Stimulated activated CD4-positive, alpha-beta T cell treated with anti-CD3 and anti-CD28 coated beads, Interleukin-15, amount 100 ng/mL, for 1 hour (primary cell): ENCODE measurements at places on chromosomes 3 and 15.

GRCh38 chr15:87954793-87955192 is 301.7 kb downstream of the NTRK3 start:
- no peak for DNase-seq

DNA sequence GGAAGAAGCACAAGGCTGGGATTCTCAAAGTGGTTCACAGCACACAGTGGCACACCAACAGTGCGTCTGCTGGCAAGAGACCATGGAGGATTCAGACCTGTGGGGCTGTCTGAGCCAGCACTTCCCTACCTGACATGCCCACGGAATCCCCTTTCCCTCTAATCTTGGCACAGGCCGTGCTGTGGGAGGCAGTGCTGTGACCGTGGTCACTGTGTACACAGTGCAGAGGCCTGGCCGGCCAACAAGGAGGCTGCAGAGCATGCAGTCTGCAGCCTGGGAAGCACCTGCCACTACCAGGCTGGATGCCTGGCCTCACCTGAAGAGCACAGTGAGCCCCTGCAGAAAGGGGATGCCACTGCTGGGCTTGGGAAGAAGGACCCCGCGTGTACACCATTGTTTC is 301.0 kb upstream of the LYSMD4 start:
- no peak for DNase-seq

GRCh38 chr3:132032959-132033358 is 1.9 kb downstream of the CPNE4 start:
- no peak for DNase-seq

GRCh38 chr3:59970376-59970775 is 920.6 kb upstream of the CFAP20DC start:
- no peak for DNase-seq

GRCh38 chr3:38238416-38239008 is 27.1 kb upstream of the SLC22A13 start:
- no peak for DNase-seq

GRCh38 chr3:117010318-117010717 is 300.7 kb downstream of the TUSC7 start:
- DNase-seq = no peak

- DNase-seq = no peak
These were observed 204.7 kb upstream of the BHLHE40 start for GRCh38 chr3:4774531-4774930.

DNA sequence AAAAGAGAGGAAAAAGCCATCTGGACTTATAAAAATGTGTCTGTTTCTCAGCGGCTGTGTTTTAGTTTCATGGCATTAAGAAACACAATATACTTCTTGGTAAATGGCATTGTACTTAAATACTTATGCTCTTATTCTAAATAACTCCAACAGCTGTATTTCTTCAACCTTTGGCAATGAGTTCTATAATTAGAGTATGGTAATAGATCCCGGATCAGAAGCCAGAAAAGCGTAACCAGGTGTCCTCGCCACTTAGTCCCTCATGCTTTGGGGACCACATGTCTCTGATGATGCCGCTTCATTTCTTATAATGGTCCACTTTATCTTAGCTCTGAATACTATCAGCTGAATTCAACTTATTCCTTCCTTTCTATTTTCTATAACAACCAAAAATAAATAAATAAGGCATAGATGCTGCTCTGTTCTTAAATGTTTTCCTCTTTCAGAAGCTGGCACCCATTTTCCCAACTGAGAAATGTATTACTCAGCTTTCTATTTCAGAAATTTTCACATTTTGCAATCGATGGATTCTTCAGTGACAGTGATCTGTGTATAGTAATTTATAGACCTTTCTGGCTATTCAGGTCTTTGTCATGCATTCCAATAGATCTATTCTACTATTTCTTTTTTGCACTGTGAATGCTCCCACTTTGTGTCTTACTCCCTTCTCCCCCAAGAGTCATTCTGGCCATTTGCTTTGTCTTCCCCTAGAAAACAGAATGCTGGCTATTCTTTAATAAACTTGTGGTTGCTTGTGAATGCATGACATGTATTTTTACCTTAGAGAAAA is 87.6 kb upstream of the KBTBD8 start:
- DNase-seq = no peak

DNA sequence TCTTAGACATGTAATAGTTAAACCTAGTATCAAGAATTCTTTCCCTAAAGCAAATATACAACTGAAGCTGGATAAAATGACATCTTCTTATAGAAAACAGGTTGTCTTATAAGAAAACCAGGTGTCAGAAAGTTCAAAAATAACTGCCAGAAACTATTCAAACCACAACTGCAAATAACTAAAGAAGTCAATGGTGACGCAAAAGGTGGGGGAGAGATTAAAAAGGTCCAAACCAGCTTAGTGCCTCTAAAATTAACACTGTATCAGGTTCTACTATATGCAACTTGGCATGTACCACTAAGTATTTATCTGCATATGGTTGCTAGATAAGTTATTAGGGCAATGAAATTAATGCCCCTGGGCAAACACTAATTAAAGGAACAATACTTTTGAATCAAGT is 136.8 kb downstream of the TBL1XR1 start:
- DNase-seq = no peak

DNA sequence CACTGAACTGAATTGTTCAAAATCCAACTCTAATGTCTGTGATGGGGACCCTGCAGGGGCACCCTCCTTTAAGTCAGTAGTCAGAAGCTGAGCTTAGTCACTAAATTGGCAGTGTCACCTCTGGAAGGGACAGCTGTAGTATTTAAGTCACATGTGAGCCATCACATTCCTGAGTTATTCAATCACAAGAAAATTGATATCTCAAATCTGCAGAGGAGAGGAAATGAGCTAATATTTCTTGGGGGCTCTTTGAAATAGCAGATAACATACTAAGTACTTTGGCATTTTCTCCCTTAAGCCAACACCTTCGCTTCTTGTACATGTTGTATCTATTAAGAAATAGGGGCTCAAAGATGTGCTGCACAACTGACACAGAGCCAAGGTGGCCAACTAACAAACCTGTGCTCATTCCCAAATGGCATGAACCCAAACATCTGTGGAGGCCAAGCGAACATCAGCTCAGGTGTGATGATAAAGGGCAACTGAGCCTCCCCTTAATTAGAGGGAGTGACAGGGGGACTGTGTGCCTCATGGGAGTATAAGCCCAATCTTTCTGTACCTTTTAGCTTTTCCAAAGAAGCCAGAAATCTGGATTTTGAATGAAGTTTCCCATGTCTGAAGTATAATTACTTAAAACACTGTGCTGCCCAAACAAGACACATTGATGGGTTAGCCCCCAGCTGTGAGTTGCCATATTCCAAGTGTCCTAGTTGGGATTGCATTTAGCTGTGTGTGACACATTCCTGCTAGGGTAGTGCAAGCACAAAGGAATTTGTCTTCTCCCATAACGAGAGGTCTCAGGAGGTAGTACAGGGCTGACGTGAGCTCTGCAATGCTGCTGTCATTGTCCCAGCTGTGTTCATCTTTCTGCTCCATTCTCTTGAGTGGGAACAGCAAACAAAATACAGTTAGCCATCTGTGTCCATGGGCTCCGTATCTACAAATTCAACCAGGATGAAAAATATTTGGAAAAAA is 63.3 kb downstream of the ABHD5 start:
- DNase-seq = no peak

- no peak for DNase-seq
These were observed 5.9 kb upstream of the NMD3 start for GRCh38 chr3:161215185-161215584.

DNA sequence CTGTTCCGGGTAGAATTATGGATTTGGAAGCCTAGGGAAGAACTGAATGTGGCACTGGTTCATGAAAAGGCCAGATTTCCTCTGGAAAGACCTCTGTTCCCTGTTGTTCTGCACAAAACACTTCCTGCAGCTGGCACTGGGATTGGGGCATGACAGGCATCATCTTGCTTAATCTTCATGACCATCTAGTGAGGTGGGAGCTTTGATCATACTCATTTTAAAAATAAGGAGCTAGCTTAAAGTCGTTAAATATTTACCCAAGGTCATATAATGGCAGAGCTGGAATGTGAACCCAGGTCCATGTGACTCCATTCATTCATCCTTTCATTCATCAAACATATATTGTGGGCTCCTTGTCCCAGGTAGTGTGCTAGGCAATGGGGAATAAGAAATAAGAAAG is 40.4 kb downstream of the EBLN2 start:
- no peak for DNase-seq

DNA sequence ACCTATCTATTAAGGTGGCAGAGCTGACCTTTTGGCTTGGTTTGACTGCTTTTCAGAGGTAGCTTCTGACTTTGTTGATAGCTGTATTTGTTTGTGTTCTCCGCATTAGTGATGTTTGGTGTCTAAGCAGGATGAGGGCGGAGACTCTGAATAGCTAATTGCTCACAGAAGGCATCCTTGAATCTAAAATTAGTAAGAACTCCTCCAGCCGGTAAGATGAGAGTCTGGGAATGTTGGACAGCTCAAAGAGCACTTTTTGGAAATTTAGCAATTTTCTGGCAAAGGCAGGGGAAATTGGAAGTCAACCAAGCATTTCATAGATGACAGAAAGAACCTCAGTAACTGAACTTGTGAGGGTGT is 174.1 kb downstream of the KLHL25 start:
- no peak for DNase-seq

- no peak for DNase-seq
These were observed 160.0 kb downstream of the SQOR start for GRCh38 chr15:45794712-45795439.

GRCh38 chr3:94083261-94083660 is 20.4 kb downstream of the NSUN3 start:
- no peak for DNase-seq

GRCh38 chr3:149247929-149248691 is 26.5 kb upstream of the CP start:
- DNase-seq = no peak

DNA sequence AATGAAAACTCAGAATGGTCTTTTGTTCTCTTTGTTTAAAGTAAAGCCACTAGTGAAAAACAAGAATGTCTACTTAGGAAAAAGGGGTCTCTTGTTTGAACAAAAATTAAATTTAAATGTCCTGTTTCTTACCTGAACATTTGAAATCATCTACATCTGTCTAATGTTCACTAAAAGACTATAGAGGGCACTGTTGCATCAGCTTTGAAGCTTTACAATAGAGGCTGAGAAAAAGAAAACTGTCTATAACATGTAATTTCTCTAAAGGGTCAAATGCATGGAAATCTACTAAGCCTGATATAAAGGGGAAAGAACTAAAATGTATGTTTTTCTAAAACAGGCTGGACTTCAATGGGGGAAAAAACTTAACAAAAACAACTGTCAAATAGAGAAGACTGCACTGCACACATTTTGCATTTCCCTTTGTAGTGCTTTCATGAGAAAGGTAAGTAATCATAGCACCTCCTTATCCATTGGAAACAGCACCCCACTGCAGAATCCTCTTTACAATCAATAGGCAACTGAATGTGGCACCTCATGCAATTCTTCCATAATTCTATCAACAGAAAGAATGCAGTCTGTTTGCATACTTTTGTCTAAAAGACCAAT is 26.3 kb downstream of the DPH6 start:
- no peak for DNase-seq

DNA sequence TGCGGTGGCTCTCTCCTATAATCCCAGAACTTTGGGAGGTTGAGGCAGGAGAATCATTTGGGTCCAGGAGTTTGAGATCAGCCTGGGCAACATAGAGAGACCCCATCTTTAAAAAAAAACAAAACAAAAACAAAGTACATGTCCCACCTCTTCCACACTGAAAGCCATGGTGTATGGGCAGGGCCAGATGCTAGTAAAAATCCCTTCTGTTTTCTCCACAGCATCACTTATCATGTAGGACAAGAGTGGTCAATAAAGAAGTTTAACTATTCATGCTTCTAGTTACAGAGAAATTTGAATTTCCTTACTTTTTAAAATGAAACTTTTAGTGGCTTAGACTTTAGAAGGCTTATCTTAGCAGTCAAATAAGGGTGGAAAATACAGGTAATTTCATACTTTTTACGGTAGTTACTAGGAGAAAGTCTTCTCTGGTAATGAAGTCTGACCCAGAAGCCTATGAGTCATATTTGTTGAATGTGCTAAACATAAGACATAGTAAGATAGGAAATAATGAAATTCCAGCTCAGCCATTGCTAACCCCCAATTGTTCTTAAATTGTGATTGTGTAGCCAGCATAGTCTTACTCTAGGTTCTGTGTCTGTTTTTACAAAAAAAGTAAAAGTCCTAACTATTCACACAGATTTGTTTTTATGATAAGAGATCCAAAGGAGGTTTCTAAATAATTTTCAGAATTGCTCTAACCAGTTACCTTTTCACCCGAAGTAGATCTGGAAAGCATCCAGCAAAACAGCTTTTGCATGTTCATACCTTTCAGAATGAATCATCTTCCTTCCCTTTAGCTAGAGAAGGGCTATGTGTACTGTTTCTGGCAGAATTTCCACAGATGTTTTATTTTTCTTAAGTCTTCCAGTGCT is 16.4 kb upstream of the ZNF609 start:
- DNase-seq = no peak

DNA sequence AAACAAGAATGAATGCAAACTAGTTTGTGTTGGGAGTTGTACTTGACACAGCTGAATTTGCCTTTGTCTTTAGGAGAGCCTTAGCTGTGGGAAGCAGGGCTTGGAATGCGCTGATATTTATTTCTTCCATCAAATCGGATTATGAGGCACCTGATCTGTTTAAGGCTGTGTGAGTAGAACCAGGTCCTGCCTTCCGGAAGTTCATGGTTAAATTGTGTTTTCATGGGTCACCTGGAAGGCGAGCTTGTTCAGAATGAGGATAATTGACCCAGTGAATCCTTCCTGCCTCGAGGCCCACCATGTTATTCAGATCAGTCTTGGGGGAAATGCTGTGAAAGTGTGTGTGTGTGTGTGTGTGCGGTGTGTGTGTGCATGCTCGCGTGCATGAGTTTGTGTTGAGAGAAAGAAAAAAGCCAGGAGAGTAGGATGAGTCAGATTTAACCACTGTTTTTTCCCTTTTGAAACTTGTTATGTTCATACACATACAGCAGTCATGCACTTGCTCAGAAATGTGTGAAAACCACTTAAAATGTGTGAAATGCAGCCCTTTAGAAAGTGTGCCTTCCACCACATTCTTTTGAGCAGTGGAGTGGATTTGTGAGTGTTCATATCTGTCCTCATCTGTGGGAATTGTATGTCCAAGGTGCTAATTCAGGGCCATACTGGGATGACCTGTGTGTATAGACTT is 36.7 kb downstream of the SMAD3 start:
- DNase-seq = no peak

GRCh38 chr3:53858096-53858741 is 11.9 kb downstream of the IL17RB start:
- DNase-seq = no peak

DNA sequence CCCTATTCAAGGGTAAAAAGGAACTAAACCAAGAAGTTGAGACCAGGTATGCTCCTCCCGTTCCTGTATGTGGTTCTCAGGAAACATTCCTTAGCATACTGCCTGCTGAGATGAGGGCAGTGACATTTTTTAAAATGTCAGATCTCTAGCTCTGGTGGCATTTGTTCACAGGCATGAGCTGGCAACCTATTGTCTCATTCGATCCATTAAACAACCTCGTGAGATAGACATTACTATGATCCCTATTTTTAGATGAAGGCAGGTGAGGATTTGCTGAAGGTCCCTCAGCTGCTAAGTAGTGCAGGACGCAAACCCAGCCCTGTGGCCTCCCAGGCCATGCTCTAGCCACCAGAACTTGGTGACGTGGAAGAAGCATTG is 74.9 kb downstream of the SIDT1 start:
- no peak for DNase-seq

- DNase-seq = no peak
These were observed 130.6 kb upstream of the ZBED2 start for GRCh38 chr3:111725706-111726105.

GRCh38 chr3:101813817-101814440 is 34.9 kb downstream of the NXPE3 start:
- no peak for DNase-seq

GRCh38 chr3:123798550-123798949 is 85.6 kb downstream of the MYLK start:
- DNase-seq = no peak
